Cerebellar nuclear complex (tissue), 1 donor: ENCODE measurements at places on chromosomes 5 and 9.
A peak's percentile ranks its signal among the peaks of the same experiment; 100 is the strongest.

DNA sequence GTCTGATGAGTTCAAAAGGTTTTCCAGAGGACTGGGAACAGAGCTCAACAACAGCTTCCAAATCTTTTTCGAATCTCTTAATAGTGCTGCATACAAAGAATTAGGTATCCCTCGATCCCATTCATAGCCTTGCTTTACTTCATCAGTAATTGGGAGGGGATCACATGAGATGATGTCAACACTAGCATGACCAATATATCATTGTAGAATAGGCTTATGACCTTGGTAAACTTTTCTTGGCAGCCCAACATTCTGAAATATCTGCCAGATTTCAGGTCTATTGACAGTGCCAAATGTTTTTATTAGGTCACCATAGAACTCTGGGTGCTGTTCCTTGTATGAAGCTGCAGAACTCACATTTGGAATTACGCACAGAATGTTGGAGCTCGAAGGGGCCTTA, 228.9 kb downstream of the FGF10 start:
- DNase-seq = no peak

- DNase-seq = no peak
Observed at GRCh38 chr9:76896035-76896434, 9.9 kb downstream of the PRUNE2 start.

- no peak for DNase-seq
Observed at GRCh38 chr5:45847877-45848276, 151.7 kb upstream of the HCN1 start.

DNA sequence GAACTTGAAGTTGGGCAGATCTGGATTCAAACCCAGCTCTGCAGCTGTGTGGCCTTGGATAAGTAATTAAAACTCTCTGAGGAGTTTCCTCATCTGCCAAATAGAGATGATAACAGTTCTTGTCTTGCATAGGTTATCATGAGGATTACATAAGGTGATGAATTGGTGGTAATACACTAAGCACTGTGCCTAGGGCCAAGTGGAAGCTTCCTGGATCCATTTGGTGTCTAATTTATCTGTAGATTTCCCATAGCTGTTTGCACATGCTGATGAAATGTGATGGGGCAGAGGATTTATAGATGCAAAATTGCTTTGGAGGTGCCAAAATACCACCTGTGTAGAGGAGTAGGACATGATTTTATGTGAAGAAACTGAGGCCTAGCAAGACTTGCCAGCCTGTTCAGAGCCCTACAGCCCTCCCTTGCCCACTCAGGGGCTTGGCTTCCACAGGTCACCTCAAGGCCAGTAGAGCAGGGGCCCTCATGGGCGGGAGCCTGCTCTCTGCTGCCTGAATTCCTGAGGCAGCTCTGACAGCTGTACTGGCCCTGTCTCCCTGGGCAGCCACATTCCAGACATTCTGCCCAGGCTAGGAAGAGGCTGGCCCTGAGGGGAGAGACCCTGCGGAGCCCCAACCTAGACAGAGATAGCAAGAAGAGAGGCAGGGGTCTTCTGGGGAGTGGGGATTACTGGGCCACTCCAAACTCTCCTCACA, 5.9 kb upstream of the FAT2 start:
- no peak for DNase-seq

- DNase-seq = no peak
Observed at GRCh38 chr5:39605588-39606575, 181.1 kb upstream of the DAB2 start.

- no peak for DNase-seq
Observed at GRCh38 chr5:159668556-159668955, 247.7 kb upstream of the ADRA1B start.

DNA sequence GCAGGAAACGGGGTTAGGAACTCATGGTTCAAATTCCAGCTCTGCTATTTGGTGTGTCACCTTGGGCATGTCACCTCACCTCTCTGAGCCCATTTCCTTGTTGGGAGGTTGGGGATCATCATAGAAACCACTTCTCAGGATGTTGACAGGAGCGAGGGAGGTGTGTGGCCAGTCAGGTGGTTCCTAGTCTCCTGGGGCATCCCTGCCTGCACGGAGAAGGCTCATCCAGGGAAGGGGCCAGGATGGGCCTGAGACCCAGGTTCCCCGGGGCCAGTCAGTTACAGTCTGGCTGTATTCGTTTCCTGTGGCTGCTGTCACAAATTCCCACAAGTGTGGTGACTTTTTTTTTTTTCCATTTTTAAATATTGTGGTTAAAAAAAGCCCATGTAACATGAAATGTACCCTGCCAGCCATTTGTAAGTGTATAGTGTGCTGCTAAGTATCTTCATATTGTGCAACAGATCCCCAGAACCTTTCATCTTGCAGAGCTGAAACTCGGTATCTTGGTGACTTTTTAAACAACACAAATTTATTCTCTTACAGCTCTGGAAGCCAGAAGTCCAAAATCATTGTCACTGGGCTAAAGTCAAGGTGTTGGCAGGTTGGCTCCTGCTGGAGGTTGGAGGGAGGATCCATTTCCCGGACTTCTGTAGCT, 78.7 kb upstream of the UNC5A start:
- no peak for DNase-seq

DNA sequence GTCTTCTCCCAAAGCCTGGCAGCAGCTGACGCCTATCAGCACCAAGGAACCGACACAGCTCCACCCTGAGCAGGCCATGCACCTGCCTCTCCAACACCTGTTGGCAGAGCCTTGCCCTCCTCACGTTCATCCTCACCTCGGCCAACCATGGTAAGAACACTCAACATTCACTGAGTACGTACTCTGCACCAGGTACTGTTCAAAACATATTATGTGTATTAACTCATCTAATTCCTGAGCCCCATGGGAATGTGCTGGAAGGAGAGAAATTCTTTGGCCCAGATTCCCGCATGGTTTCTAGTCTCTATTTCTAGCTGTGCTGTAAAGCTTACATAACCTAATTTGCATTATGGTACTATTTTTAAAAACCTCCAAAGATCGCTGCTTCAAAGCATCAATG, 86.1 kb downstream of the GPR21 start:
- peak; percentile 11 for DNase-seq

- DNase-seq = no peak
Observed at GRCh38 chr9:135890190-135891026, 16.9 kb downstream of the CAMSAP1 start.

- DNase-seq = peak; percentile 58
Observed at GRCh38 chr9:134716067-134716466, 74.5 kb downstream of the COL5A1 start.
